ENCODE measurements at places on chromosomes 1 and 21. TPM values are rescaled to one million over a fixed set of nuclear protein-coding genes. Genes with fewer than 3 reads are reported as not detected.
A peak's percentile ranks its signal among the peaks of the same experiment; 100 is the strongest.

Gene RBM11
- total RNA-seq: 3.9 TPM

DNA sequence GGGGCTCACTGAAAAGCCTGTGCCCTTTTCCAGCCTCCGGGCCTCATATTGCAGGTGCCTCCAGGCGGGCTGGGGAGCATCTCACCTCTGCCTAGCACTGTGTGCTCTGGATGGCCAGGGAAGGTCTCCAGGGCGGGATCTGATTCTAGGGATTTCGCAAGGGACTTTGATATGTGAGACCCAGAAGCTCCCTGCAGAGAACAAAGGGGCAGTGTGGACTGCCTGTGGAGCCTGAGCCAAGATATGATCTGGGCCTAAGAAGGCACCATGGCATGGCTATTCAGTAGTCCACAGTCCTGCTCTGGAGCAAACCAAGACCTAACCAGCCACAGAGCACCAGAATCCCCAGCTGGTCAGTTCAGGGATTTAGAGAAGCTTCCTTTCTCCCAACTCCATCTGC, 157.2 kb downstream of the ST6GALNAC5 start:
- H3K36me3 ChIP-seq: peaks cover 7% of the 10 kb centered on the region
- peak; percentile 17 for DNase-seq
- H3K27ac ChIP-seq: no peak overlapping the region

Gene HCRTR1
- total RNA-seq: not detected

Gene NRDC
- total RNA-seq: 168 TPM

GRCh38 chr1:153396461-153396860, 5.6 kb upstream of the S100A8 start:
- no peak for DNase-seq
- peaks cover 34% of the 10 kb centered on the region for H3K4me1 ChIP-seq
- H3K36me3 ChIP-seq: no peaks in the 10 kb centered on the region
- H3K4me3 ChIP-seq: no peak overlapping the region
- peaks cover 14% of the 10 kb centered on the region for H3K27me3 ChIP-seq

- no peak overlapping the region for H3K4me3 ChIP-seq
- H3K4me1 ChIP-seq: no peaks in the 10 kb centered on the region
- H3K27ac ChIP-seq: no peak overlapping the region
- DNase-seq: no peak
- H3K27me3 ChIP-seq: no peaks in the 10 kb centered on the region
These were observed 1040.7 kb upstream of the B3GALT2 start for GRCh38 chr1:194227161-194227560.

DNA sequence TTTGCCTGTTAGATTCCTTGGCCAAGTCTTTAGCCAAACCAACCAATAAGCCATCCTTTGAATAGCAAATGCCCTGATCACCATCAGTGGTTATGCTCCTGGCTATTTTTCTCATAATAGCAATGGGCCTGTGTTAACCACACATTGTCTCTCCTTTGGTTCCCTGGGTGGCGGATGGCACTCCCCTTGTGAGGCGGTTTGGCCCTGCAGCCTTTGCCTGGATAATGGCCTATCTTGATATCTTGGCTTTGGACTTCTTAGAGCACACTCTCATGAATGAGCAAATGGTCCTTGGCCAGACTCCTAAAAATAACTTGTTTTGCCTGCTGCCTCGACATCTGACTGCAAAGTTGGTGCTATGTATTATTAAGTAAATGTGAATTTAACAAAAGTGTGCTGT, 22.4 kb upstream of the ZBTB18 start:
- DNase-seq: no peak
- no peaks in the 10 kb centered on the region for H3K4me1 ChIP-seq
- peaks cover 26% of the 10 kb centered on the region for H3K27me3 ChIP-seq
- H3K4me3 ChIP-seq: no peak overlapping the region
- H3K27ac ChIP-seq: no peak overlapping the region

GRCh38 chr1:47578026-47578720, 140.3 kb downstream of the FOXD2 start:
- no peaks in the 10 kb centered on the region for H3K27me3 ChIP-seq
- H3K4me3 ChIP-seq: no peak overlapping the region
- no peak for DNase-seq

DNA sequence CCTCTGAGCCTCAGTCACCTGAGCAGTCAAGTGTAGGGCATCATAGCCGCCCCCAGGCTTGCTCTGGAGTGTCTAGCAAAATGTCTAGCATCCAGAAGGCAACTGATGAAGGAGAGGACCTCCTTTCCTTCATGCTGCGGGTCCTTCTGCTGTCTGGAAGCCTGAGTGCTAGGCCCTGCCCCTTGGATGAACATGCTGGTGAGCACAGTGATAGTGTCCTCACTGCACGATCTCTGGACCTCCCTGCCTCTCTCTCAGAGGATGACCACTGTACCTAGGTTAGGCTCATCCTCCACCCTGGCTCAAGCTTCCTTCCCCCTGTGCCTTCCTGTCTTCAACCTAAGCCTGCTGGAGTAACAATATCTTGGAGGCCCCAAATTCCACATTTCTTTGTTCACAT, 128.6 kb downstream of the TENT5C start:
- H3K36me3 ChIP-seq: no peaks in the 10 kb centered on the region
- H3K4me1 ChIP-seq: peaks cover 12% of the 10 kb centered on the region
- no peak overlapping the region for H3K4me3 ChIP-seq
- H3K27ac ChIP-seq: peak overlapping the region; percentile 91
- H3K27me3 ChIP-seq: no peaks in the 10 kb centered on the region
- DNase-seq: no peak

DNA sequence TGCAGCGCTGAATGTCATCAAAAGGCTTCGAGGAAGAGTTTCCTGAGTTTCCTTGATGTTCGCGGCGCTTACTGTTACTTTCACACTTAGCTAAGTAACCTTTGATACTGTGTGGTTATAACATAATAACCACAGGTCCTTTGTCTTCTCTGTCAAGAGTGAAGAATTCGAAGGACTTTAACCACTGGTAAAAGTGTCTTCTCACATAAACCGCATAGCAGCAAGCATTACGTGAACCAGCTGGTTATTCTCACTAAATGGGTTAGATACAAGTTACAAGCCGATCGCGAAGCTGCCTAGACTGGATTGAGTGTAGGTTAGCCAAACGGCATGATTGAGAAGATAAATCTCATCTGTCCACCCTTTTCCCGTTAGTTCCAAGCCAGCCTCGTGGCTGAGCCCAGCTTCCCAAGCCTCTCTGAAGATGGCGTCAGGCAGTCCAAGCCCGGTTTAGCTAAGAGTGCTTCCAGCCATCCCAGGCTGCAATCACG, 18.3 kb upstream of the IFNGR2 start:
- peaks cover 34% of the 10 kb centered on the region for H3K4me1 ChIP-seq
- no peak overlapping the region for H3K27ac ChIP-seq
- H3K4me3 ChIP-seq: no peak overlapping the region
- H3K27me3 ChIP-seq: no peaks in the 10 kb centered on the region
- no peaks in the 10 kb centered on the region for H3K36me3 ChIP-seq
- no peak for DNase-seq

- DNase-seq: peak; percentile 47
- H3K4me1 ChIP-seq: peaks cover 33% of the 10 kb centered on the region
- H3K36me3 ChIP-seq: no peaks in the 10 kb centered on the region
- H3K4me3 ChIP-seq: no peak overlapping the region
These were observed 92.1 kb downstream of the LRRC8C start for GRCh38 chr1:89725011-89725370.

- peaks cover 6% of the 10 kb centered on the region for H3K4me1 ChIP-seq
- no peak overlapping the region for H3K4me3 ChIP-seq
- no peak for DNase-seq
- H3K36me3 ChIP-seq: peaks cover 97% of the 10 kb centered on the region
- H3K27ac ChIP-seq: no peak overlapping the region
These were observed 13.7 kb downstream of the ACBD6 start for GRCh38 chr1:180488661-180489060.

- peaks cover 45% of the 10 kb centered on the region for H3K27me3 ChIP-seq
- no peak overlapping the region for H3K4me3 ChIP-seq
- H3K27ac ChIP-seq: no peak overlapping the region
- H3K4me1 ChIP-seq: peaks cover 15% of the 10 kb centered on the region
These were observed 18.1 kb upstream of the SHE start for GRCh38 chr1:154520333-154520732.

Gene PLEKHN1
- total RNA-seq: 7.9 TPM

GRCh38 chr1:205455581-205456382, at the start of gene BLACAT1:
BLACAT1 (minus strand) TSS chr1:205456045.
- H3K27ac ChIP-seq: peak within 1 kb of the TSS; percentile 28
- H3K4me3 ChIP-seq: peak within 1 kb of the TSS; percentile 65
- H3K36me3 ChIP-seq: no peaks in the 10 kb centered on the region
- peaks cover 98% of the 10 kb centered on the region for H3K27me3 ChIP-seq
- DNase-seq: no peak
- H3K4me1 ChIP-seq: peaks cover 9% of the 10 kb centered on the region

DNA sequence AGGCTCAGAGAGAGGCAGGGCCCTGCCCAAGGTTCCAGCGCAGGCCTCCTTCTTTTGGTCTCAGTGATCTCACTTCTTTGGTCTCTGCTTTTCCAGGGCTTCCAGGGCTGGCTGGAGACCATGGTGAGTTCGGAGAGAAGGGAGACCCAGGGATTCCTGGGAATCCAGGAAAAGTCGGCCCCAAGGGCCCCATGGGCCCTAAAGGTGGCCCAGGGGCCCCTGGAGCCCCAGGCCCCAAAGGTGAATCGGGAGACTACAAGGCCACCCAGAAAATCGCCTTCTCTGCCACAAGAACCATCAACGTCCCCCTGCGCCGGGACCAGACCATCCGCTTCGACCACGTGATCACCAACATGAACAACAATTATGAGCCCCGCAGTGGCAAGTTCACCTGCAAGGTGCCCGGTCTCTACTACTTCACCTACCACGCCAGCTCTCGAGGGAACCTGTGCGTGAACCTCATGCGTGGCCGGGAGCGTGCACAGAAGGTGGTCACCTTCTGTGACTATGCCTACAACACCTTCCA, 7.7 kb downstream of the C1QB start:
- H3K36me3 ChIP-seq: peaks cover 6% of the 10 kb centered on the region
- H3K27ac ChIP-seq: no peak overlapping the region
- H3K27me3 ChIP-seq: peaks cover 82% of the 10 kb centered on the region

DNA sequence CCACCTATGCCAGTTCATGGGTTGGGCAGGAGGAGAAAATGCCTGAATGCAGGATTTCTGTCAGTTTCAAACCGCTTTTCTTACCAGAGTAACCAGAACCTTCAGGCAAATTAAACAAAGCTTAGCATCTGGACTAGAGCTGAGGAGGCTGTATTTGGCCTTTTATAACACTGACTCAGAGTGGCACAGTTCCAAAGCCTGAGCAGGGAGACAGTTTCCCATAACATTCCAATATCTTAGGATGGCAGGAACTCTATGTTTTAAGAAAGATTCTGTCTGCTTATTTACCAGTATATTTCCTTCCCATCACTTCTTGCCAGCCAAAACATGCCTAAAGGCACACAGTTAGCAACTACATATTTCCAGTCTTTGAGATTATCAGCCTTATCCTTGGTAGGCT, 46.8 kb downstream of the UBR4 start:
- DNase-seq: peak; percentile 20
- no peak overlapping the region for H3K27ac ChIP-seq
- no peak overlapping the region for H3K4me3 ChIP-seq

GRCh38 chr1:54543729-54544496, 4.1 kb upstream of the ACOT11 start:
- H3K27me3 ChIP-seq: no peaks in the 10 kb centered on the region
- no peak overlapping the region for H3K27ac ChIP-seq
- H3K36me3 ChIP-seq: no peaks in the 10 kb centered on the region
- H3K4me1 ChIP-seq: peaks cover 26% of the 10 kb centered on the region
- H3K4me3 ChIP-seq: no peak overlapping the region
- DNase-seq: peak; percentile 45

- H3K27me3 ChIP-seq: no peaks in the 10 kb centered on the region
- peak overlapping the region; percentile 78 for H3K27ac ChIP-seq
- no peaks in the 10 kb centered on the region for H3K36me3 ChIP-seq
- DNase-seq: peak; percentile 57
- no peak overlapping the region for H3K4me3 ChIP-seq
These were observed 272.9 kb downstream of the TGFB2 start for GRCh38 chr1:218617986-218618385.

DNA sequence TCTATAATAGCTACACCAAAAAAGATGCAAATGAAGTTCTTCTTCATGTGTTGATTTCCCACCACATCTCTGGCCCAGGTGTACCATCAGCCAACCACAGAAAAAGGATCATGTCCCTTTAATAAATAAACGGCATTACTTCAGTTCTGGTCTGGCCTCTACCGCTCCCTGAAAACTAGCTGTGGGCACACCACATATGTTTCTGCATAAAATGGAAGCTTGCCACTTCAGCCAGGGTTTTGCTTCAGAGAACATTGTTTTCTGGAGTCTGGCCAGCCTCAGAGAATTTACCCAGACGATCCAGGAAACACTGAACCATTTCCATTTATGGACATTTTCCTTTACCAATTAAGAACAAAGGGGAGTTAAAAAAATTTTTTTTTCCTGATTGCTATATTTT, 5.8 kb upstream of the LAMC2 start:
- peak overlapping the region; percentile 23 for H3K4me3 ChIP-seq
- peak overlapping the region; percentile 96 for H3K27ac ChIP-seq
- H3K4me1 ChIP-seq: peaks cover 44% of the 10 kb centered on the region
- no peaks in the 10 kb centered on the region for H3K27me3 ChIP-seq

DNA sequence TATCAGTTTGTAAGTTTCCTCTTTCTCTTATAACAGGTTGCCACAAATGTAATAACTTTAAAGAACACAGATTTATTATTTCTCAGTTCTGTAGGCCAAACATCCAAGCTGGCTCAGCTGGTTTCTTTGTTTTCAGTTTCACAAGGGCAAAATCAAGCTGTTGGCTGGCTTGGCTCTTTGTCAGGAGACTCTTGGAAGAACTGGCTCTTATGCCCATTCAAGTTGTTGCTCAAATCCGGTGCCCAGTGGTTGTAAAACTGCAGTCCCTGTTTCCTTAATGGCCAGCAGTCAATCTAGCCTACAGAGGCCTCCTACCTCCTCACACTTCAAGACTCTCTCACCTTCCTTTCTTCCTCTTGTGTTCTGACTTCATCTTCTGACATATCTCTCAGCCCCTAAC, 1171.0 kb downstream of the MRPL39 start:
- H3K36me3 ChIP-seq: no peaks in the 10 kb centered on the region
- DNase-seq: no peak
- no peaks in the 10 kb centered on the region for H3K27me3 ChIP-seq
- no peak overlapping the region for H3K4me3 ChIP-seq
- no peak overlapping the region for H3K27ac ChIP-seq

Gene NBPF1
- 31.5 TPM for total RNA-seq

- peak; percentile 69 for DNase-seq
- peak overlapping the region; percentile 57 for H3K27ac ChIP-seq
- H3K27me3 ChIP-seq: no peaks in the 10 kb centered on the region
- H3K4me1 ChIP-seq: peaks cover 20% of the 10 kb centered on the region
- peak overlapping the region; percentile 2 for H3K4me3 ChIP-seq
These were observed 57.8 kb downstream of the LPAR3 start for GRCh38 chr1:84835169-84835568.

Gene KCNT2
- total RNA-seq: 1.2 TPM

- no peak overlapping the region for H3K4me3 ChIP-seq
- DNase-seq: no peak
These were observed 173.6 kb downstream of the RERE start for GRCh38 chr1:8643542-8644536.

Gene BMP8B
- 0.21 TPM for total RNA-seq

Gene NBPF6
- total RNA-seq: not detected

Gene WDR64
- not detected for total RNA-seq
